ENCODE measurements at places on chromosomes 1 and 21.

DNA sequence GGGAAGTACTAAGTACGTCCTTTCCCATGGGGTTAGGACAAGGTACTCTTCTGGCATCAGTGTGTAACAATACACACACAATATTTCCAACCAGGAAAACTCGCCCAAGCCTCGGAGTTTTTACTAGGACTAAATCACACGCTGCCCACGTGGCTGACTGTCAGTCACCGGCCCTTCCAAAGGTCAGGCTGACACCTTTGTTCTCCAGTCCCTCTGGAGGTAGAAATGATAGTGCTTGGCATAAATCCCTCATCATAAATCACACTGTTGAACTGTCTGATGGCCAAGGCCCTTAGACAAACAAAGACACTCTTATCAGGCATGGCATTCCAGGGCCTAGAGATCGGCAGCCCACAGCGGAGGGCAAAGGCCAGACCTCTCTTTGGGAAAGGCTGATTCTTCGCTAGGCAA is 16.9 kb upstream of the SLAMF9 start:
- H3K27me3 ChIP-seq, result peaks cover 42% of the 10 kb centered on the region
- H3K4me1 ChIP-seq, result no peaks in the 10 kb centered on the region
- no peak for DNase-seq

DNA sequence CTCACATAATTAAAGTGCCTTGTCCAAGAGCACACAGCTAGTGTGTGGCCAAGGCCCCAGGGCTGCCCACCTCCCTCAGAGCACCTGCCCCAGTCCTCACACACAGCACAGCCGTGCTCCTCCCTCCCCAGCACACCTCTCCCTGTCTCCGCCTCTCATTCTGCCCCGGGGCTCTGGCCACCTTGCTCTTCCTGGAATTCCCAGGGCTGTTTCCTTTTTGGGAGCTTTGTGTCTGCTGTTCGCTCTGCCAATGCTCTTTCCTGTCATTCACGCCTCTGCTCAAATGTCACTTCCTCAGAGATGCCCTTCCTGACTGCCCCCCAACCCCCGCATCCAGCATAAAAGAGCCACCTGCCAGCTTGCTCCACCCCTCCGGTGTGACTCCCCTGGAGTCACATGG is 13.3 kb downstream of the SLC6A17 start:
- no peak overlapping the region for H3K4me3 ChIP-seq
- no peak overlapping the region for H3K27ac ChIP-seq
- DNase-seq, result no peak
- H3K4me1 ChIP-seq, result no peaks in the 10 kb centered on the region

- peaks cover 11% of the 10 kb centered on the region for H3K4me1 ChIP-seq
- H3K4me3 ChIP-seq, result peak overlapping the region; percentile 57
- H3K27me3 ChIP-seq, result no peaks in the 10 kb centered on the region
- DNase-seq, result no peak
Observed at GRCh38 chr1:31373897-31374486, 1.1 kb upstream of the FABP3 start.

GRCh38 chr21:45447821-45448220 is 42.9 kb downstream of the COL18A1 start:
- H3K4me1 ChIP-seq, result no peaks in the 10 kb centered on the region
- no peak for DNase-seq
- H3K27ac ChIP-seq, result no peak overlapping the region
- no peaks in the 10 kb centered on the region for H3K36me3 ChIP-seq
- H3K4me3 ChIP-seq, result no peak overlapping the region

- H3K27ac ChIP-seq, result no peak overlapping the region
- H3K27me3 ChIP-seq, result no peaks in the 10 kb centered on the region
- no peaks in the 10 kb centered on the region for H3K36me3 ChIP-seq
Observed at GRCh38 chr1:116232989-116233514, 121.9 kb downstream of the MAB21L3 start.

DNA sequence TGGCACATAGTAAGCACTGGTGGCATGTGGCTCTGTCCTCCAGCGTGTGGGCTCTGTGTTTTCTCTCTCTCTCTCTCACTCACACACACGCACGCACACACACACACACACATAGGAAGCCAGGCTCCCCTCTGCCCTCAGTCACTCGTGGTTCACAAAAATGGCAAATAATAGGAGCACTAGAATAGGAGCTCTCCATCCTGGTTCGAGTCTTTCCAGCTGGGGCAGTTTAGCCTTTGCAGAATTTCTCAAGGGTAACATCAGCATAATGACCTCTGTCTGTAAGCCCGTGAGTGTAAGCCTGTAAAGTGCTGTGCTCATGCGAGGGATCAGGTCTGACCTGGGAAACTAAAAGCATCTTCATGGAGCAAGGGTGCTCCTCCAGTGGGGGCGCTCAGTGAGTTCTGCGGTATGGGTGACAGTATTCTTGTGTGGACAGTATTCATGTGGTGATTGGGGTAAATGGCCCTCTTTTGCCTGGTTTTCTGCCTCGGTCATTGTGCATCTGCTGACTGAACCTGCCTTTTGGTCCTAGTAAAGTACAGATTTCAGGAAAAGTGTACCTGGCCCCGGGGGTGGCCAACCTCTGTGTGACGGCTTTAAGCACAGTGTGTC is 842 bp upstream of the ZC3H12A start:
- no peaks in the 10 kb centered on the region for H3K27me3 ChIP-seq
- DNase-seq, result no peak
- H3K4me1 ChIP-seq, result peaks cover 69% of the 10 kb centered on the region
- H3K27ac ChIP-seq, result peak overlapping the region; percentile 98

DNA sequence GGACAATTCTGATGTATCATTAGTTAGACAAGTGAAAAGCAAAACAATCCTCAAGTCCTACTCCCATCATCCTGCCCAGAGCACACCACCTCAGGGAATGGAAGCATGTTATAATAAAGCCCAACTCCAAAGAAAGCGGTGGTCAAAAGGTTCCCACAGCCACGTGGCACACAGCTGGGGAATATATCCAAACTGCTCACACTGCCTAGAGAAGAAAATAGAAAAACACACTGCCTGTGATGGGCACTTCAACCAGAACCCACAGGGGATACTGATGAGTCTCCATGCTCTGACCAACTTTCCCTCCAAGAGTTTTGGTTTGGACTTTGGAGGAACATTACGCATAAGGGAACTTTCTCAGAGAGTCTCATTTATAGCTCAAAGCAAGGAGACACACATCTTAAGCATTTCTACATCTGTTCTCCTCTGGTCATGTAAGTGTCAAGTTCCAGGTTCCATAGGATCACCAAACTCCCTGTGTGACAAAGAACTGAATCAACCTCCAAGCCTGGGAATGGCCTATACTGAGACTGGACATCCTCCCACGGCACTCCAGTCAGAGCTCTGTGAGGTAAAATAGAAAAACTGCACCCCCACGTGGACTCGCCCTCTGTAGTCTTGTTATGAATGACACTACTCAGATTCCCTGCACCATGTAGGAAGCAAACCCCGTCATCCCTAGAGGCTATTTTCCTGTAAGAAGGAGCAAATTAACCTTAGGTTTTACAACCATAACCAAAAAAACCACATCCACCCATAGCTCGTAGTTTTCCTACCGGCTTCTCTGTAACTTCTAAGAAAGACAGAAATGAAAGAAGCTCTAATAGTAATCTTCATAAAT is 12.2 kb downstream of the DSTYK start:
- H3K36me3 ChIP-seq, result no peaks in the 10 kb centered on the region
- H3K4me1 ChIP-seq, result no peaks in the 10 kb centered on the region
- no peak overlapping the region for H3K27ac ChIP-seq

DNA sequence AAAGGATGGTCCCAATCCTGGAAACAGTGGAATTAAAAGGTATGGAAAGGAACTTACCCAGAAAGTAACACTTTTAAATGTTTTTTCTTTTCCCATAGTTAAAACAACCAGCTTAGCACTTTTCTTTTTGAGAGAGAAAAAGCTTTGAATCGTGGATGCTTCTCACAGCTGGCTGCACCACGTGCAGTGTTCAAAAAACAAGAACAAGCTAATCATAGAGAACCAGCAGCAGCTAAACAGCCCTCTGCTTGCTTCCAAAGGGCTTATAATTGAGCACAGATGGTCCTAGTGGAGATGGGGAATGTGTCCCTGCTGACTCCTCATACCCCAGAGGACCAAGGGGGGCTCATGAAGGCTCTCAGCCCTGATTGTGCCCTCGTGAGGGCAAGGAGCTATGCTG is 26.4 kb downstream of the UTP25 start:
- no peaks in the 10 kb centered on the region for H3K4me1 ChIP-seq
- no peak overlapping the region for H3K27ac ChIP-seq
- no peak overlapping the region for H3K4me3 ChIP-seq
- no peaks in the 10 kb centered on the region for H3K36me3 ChIP-seq

- no peaks in the 10 kb centered on the region for H3K27me3 ChIP-seq
- no peak overlapping the region for H3K27ac ChIP-seq
- no peak for DNase-seq
- H3K4me1 ChIP-seq, result no peaks in the 10 kb centered on the region
- no peaks in the 10 kb centered on the region for H3K36me3 ChIP-seq
- no peak overlapping the region for H3K4me3 ChIP-seq
Observed at GRCh38 chr21:32141318-32141633, 137.6 kb downstream of the MIS18A start.

DNA sequence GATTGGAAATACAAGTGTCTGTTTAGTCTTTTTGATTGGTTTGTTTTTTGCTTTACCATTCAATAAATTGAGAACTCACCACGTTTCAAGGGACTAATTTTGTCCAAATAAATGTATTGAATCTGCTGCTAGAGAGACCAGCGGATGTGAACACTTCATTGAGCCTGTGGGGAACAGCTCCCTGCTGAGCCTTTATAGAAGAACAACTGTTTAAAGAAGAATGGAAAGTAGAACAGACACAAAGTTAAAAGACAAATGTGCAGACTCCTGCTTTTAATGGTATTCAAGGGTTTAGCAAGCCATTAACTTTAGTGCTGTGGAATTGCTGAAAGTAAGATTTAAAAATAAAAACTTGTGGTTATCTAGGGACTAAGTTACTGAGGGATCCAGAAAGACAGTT is 817.7 kb upstream of the B3GALT2 start:
- H3K4me3 ChIP-seq, result no peak overlapping the region
- DNase-seq, result no peak
- no peak overlapping the region for H3K27ac ChIP-seq
- no peaks in the 10 kb centered on the region for H3K27me3 ChIP-seq

GRCh38 chr1:20493839-20494608 is 8.0 kb upstream of the CAMK2N1 start:
- H3K4me1 ChIP-seq, result peaks cover 24% of the 10 kb centered on the region
- H3K27me3 ChIP-seq, result no peaks in the 10 kb centered on the region
- no peak overlapping the region for H3K27ac ChIP-seq

- peak overlapping the region; percentile 86 for H3K27ac ChIP-seq
- no peaks in the 10 kb centered on the region for H3K36me3 ChIP-seq
- H3K27me3 ChIP-seq, result peaks cover 15% of the 10 kb centered on the region
- no peak for DNase-seq
- peaks cover 55% of the 10 kb centered on the region for H3K4me1 ChIP-seq
- no peak overlapping the region for H3K4me3 ChIP-seq
Observed at GRCh38 chr1:27000817-27001460, 7.4 kb downstream of the TRNP1 start.

DNA sequence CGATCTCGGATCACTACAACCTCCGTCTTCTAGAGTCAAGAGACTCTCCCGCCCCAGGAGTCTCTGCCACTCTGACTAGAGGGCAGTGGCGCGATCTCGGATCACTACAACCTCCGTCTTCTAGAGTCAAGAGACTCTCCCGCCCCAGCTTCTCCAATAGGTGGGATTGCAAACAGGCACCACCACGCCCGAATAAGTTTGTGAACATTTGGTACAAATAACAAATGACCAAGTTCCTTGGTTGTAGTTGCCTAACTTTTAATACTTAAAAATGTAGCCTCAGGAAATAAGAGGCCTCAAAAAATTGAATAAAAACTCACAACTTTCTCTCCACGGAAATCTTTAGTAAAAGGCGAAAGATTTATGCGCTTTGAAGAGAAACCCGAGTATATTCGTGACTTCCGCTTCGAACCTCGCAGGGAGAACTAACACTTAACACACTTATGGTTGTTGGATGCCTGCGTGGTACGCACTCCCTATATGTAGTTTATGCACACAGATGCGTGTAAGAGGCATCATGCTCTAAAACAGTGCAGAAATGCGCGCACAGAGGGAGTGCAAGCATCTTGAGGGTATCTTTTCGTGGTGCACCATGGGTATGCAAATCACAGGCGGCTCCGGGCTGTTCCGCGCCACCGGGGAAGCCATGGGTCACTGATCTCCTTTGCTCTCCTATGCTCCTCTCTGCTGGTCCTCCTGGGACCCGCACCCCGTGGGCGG is 11.4 kb downstream of the BTBD19 start:
- DNase-seq, result peak; percentile 79
- peak overlapping the region; percentile 66 for H3K4me3 ChIP-seq
- H3K4me1 ChIP-seq, result peaks cover 30% of the 10 kb centered on the region
- H3K27me3 ChIP-seq, result no peaks in the 10 kb centered on the region
- H3K36me3 ChIP-seq, result no peaks in the 10 kb centered on the region
- H3K27ac ChIP-seq, result peak overlapping the region; percentile 97
